ENCODE measurements at places on chromosomes 5 and 9.
A peak's percentile ranks its signal among the peaks of the same experiment; 100 is the strongest.

DNA sequence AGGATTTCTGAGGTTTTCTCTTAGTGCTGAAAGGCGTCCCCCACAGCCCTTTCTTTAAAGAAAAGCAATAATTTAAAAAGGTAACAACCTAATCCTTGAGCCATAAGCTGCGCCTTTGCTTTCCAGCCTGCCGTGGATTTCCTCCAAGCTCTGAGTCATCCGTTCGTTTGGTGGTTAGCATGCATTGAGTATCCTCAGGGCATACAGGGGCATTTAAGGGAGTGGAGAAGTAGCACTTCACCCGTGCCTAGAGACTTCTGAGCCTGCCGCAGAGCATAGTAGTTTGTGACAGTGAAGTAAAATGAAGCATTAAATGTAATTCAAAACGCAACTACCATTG lies 892 bp upstream of the TNC start:
- DNase-seq, result no peak

- DNase-seq, result peak; percentile 52
These were observed 25.9 kb upstream of the CACNA1B start for GRCh38 chr9:137851516-137852267.

DNA sequence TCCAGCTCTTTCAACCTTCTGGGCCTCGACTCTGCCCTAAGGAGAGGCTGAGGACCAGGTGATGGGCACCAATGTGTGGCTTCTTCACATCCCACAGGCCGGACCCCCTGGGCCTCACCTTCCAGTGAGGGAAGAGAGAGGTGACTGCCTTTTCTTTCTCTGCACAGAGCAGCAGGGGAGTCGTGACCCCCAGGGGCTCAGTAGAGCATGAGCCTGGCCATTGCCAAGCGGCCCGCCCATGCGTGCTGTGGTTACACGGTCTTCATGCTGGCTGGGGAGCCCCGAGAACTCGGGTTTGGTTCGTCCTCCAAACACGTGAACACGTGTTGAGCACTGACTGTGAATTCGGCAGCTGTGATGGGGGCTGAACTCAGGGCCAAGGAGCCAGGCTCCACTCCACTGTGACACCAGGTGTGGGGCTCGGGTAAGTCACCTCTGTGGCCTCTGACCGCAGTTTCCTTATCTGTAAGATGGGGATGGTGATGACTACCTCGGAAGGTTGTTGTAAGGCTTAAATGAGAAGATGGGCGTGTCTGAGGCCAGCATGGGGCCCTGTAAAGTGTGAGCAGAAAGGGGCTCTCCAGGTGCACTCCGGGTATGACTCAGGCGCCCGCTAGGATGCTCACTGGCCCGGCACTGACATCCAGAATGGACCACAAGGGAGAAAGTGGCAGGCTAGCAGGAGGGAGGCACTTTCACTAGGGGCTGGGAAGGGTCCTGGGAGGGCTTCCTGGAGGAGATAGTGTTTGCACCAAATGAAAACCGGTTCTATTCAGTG lies 13.4 kb upstream of the GRHPR start:
- no peak for DNase-seq

- DNase-seq, result no peak
These were observed 214.4 kb downstream of the SEMA6A start for GRCh38 chr5:116360008-116360853.

Measured in hematopoietic multipotent progenitor cell treated with erythropoietin and hydrocortisone succinate and interleukin-3 and kit ligand, for 6 days (in vitro differentiated cells).